ENCODE measurements at places on chromosomes 5 and 9. TPM values are rescaled to one million over a fixed set of nuclear protein-coding genes. Genes with fewer than 3 reads are reported as not detected.

S1PR3 gene
- 12.5 TPM for total RNA-seq

PRSS3 gene
- 0.52 TPM for total RNA-seq

KLHL3 gene
- 4.2 TPM for total RNA-seq

GRIN1 gene
- not detected for total RNA-seq

SEC16A gene
- 14.1 TPM for total RNA-seq

GALT gene
- 23.0 TPM for total RNA-seq

CTXN3 gene
- 1.0 TPM for total RNA-seq

QRFP gene
- total RNA-seq: not detected

TSSK1B gene
- total RNA-seq: not detected

PRELID1 gene
- total RNA-seq: 39.1 TPM

NR4A3 gene
- total RNA-seq: 2.1 TPM

CLPTM1L gene
- total RNA-seq: 113 TPM

MOB3B gene
- total RNA-seq: 1.0 TPM

C5orf52 gene
- total RNA-seq: not detected

TEX48 gene
- total RNA-seq: not detected

DNM1 gene
- 20.4 TPM for total RNA-seq

SMIM33 gene
- total RNA-seq: not detected

CCDC183 gene
- total RNA-seq: 1.0 TPM

ADRB2 gene
- 3.1 TPM for total RNA-seq

SLC27A6 gene
- total RNA-seq: 1.6 TPM

ISCA1 gene
- 30.3 TPM for total RNA-seq
